ENCODE measurements at places on chromosomes 2 and 18.

DNA sequence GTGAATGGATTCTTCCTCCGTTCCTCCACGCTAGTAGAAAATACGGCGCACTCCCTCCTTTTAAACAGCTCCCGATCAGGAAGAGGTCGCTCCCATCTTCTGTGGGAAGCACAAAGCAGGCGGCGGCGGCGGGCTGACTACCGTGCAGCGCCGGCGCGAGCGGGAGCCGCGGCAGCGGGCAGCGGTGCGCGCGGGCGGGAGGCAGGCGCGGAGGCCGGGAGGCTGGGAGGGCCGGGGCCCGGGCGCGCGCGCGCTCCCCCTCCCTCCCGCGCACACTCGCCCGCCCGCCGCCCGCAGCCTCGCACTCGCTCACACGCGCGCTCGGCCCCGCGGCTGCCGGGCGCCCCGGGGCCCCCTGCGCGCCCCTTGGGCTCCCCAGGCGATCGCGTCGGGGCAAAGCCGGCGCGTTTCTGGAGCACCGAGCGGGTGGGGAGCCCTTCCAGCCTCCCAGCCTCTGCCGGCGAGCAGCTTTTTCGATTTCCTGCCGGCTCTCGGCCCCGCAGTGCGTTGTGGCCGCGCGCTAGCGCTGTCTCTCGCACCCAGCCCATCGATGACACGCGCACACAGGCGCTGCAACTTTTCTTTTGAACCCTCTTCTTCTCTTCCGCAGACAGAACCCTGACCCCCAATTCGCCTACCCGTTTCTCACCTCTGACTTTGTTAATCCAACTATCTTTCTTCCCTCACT is at the start of gene SLC8A1:
SLC8A1 (minus strand) TSS at position 173 of the 688 bp plus-strand sequence.
- no peak for DNase-seq

DNA sequence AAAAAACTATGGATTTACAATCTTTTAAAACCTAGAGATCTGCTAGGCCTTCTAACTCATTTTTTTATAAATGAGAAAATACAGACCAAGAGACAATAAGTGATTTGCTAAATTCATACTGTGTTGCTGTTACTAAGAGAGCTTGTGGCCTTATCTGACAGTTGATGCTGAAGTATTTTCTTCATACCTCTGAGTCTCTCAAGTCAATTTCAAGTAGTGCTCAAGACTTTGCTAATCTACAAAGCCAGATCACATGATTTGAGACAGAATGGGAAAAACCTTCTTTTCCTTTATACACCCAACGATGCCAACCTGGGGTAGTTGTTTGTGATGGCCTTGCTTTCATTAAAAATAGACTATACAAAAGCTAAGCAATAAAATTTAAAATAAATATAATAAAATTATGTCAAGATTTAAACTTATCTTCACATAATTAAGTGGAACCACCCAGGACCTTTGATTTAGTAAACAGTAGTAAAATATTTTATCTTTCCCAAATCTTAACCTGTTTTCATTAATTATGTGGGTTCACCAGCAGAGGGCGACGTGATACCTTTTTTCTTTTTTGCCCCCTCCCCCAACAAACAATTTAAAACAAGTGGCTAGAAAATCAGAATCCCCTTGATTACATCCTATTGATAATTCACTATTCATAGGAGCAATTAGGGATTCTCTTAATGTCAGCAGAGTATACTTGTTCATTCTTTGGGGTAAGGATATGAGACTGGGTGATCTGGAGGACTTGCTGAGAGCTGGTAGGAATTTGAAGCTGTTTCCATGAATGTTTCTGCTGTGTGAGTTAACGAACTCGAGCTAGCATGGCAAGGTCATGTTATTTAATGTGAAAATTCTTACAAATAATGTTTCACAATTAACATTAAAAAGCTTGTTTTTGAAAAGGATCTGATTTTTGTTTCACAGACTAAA is 49.6 kb upstream of the SLC5A7 start:
- peak; percentile 25 for DNase-seq

- no peak for DNase-seq
Observed at GRCh38 chr2:53275743-53276142, 491.9 kb upstream of the CHAC2 start.

- no peak for DNase-seq
Observed at GRCh38 chr2:55604027-55604565, 13.3 kb downstream of the PPP4R3B start.

DNA sequence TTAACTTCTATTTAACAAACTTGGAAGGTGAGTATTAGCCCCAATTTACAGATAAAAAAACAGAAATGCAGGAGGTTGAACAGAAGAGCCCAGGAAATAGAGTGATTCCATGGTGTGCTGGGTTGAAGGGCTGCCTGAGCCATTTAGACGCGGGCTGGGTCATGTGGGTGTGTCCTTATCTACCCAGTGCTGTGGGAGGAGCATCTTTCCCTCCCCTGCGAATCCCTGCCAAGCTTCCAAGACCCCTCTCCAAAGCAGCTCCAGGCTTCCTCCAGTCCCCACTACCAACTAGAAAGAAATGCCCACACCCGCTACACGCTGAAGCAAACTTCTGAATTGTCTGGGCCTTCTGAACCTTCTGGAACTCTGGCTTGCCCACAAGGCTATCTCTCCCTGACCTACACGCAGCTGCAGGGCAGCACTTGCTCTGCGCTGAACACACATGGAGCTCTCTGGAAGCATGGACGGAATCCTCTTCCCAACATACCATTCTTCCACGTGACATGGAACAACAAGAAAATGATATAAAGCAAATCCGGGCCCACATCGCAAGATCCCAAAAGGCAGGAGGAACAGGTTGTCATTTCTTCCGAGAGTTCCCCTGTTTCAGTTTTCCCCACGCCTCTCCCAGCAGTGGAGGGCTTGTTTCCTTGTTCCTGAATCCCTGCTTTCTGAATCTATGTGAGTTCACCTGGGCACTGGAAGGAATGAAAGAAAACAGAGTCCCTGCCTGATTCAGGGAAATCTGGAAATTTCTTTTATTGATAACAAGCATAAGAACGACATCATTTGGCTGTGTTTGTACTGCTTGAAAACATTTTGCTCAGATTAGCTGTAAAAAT is 562.7 kb upstream of the ID2 start:
- no peak for DNase-seq

DNA sequence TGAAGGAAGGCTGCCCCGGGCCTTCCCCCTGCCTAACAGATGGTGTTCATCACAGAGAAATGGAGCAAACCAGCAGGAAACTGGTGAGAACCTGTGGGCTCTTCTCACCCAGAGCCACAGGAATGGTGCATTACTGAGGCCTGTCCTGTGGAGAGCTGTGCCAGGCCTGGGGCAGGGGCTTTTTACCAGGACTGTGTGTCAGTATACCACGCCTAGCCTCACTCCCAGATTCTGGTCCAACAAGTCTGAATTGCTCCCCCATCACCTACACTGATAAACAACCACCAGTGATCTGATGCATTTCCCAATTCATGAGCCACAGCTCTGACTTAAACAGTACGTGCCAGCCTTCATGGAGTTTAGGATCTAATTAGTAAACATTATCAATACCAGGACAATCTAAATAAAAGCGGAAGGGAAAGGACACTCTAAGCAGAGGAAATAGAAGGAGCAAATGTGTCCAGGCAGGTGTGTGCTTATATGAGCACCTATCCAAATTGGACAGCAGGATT is 8.9 kb upstream of the DGUOK start:
- DNase-seq = no peak

- DNase-seq = no peak
Observed at GRCh38 chr18:10201659-10202058, 252.8 kb upstream of the APCDD1 start.

DNA sequence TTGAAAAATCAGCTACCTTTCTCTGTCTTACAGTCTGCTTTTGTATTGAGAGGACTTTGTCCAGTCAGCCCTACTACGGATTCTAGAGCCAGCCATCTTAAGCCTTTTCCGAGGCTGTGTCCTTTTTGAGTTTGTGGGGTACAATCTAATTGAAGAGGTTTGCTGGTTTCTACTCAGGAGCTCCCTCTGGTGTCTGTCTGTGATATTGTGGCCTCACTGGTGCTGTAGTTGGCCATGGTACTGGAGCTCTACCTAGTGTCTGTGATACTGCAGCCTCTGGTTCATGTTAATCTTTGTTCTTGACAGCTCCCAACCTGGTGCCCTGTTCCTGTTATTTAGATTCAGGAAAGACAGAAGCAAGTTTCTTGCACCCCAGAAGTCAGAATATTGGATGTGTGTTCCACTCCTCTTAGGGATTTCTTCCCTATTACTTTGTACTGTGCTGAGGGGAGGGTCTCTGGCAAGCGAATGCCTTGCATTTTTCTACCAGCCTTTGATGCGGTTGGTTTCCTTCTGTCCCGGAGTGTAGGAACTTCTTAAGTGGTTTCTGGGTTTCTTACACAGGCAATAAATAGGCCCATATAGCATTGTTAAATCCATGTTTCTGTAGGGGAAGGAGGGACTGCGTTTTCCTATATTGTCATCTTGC is 78.5 kb downstream of the ACSL3 start:
- peak; percentile 71 for DNase-seq

DNA sequence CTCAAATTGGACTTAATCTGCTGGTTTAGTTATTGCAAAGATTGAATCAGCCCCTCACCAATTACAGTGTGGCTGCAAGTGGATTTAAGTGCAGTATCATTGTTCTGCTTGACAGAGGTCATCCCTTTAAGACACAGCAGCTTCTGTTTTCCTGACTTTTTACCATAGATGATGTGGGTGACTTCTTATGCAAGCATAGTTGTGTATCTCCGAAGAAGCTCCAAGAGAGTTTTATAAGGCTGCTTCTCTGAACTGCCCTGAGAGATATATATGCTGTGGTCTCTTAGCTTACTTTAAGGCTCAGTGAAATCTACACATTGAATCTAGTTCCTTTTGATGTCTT is 3.5 kb downstream of the TRIB2 start:
- no peak for DNase-seq

GRCh38 chr18:23943903-23944624 is 70.5 kb upstream of the TTC39C start:
- no peak for DNase-seq

DNA sequence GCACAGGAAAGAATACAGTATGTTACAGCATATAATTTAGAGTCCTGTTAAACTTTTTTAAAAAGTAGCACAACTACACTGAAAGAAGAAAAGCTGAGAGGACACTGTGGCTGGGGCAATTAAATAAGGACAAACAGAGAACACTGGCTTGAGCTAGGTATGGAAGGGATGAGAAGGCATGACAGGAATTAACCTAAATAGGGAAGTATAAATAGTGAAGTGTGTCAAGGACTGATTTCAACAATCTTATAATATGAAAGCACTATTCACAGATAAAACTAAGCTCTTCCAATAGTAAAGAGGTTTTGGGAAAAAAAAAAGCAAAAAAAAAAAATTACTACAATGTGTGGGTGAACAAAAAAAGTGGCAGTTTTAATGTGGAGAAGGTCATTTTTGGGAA is 45.5 kb downstream of the PPP3R1 start:
- no peak for DNase-seq

- DNase-seq = peak; percentile 48
Observed at GRCh38 chr2:85326406-85327159, 1.2 kb downstream of the TGOLN2 start.
